ENCODE measurements at places on chromosomes 7 and 10.

DNA sequence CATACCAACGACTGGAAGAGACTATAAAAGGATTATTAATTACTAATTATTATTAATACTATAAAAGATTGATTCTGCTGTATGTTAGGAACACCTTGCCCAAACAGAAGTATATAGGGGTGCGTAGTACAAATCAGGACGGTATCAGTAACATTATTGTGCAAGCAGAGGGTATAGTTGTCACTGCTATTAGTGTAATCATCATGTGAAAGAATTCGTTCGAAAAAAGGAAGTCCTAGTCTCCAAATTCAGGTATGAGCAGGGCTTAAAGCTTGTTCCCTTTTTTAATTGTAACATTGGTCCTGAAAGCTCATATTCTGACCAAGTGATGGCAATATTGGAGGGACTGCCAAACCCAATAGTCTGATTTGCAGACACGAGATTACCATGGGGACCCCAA is 81.8 kb downstream of the THSD7A start:
- DNase-seq = no peak

DNA sequence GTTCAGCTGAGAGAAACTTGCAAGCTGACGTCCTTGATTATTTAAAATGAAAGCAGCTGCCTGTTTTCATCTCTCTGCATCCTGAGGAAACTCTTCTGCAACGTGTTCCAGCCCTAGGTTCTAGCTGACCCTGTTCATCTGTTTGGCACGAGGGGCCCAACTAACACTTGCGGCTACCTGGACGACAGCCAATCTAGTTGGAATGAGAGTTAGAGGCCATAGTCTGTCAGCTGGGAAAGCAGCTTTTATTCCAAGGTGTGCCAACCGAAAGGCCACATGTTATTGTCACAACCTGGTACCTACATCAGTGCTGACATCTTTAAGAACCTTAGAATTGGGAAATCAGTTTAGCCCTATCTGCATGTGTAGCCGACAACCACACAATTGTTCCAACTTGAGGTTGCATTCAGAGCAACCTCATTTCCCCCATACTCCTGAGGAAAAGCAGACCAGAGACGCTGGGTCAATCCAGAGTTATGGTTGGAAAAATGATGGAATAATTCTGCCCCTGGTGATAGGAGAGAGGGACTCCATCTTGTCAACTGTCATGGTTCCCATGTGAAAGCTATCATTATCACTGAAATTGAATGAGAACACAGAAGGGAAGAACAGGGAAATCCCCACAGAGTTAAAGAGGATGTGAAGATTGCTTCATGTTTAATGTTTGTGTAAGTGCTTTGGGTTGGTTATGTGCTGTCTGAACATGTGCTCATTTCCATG is 121.6 kb downstream of the EGFR start:
- DNase-seq = no peak

DNA sequence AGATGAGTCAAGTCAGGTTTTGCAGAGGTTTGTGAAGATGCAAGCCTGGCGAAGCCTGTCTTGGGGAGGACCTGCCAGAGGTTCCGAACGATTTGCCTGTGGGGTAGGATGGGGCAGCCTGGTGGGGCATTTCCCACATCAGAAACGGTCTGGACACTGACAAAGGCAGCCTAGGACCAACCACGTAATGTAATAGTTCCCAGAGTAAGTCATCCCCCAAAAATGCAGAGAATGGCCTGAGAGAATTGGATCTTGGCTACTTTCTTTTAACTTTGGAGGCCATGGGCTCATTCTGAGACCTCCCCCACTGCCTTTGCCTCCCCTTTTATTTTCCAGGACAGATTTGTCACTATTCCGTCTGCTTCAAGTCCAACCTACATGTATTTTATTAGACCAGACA is 168.9 kb upstream of the SH2B2 start:
- no peak for DNase-seq

- no peak for DNase-seq
Measured at GRCh38 chr10:131841661-131842139, 59.1 kb upstream of the PPP2R2D start.

DNA sequence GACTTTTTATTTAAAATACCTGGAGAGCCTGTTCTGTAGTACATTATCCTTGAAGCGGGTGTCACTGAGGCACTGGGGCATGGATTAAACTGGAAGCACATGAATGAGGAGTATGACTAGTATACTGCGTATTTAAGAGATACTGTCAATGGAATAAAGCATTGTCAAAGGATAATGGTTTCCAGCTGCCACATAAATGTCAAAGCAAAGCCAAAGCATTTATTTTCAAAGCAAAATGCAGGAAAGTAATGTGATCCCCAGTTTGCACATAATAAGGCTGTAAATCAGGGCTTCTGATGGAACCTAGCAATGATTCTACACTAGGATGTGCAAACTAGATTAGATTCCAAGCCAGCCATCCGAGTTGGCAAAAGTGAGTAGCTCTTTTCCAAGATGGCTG is 240.1 kb downstream of the POU6F2 start:
- DNase-seq = no peak

DNA sequence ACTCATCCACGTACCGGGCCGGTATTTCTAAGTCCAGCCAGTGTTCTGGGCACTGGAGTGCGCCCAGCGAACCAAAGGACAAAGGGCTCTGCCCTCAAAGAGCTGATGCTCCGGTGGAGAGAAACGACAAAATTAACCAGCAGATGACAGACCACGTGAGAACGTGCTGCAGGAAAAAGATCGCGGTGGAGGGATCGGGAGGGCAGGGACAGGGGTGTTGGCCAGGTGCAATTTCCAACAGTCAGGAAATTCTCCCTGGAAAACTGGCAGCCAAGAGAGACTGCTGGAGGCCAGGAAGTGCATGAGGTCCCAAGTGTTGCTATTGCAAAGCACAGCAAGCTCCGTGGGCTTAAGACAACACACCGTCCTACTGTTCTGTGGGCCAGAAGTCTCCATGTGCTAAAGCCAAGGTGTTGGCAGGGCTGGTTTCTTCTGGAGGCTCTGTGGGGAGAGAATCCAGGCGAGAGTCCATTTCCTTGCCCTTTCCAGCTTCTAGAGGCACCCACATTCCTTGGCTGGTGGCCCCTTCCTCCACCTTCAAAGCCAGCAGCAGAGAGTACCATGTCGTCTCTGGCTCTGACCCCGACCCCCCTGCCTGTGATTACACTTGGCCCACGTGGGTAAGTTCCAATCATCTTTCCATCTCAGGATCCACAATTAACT is 21.3 kb upstream of the AMZ1 start:
- no peak for DNase-seq

DNA sequence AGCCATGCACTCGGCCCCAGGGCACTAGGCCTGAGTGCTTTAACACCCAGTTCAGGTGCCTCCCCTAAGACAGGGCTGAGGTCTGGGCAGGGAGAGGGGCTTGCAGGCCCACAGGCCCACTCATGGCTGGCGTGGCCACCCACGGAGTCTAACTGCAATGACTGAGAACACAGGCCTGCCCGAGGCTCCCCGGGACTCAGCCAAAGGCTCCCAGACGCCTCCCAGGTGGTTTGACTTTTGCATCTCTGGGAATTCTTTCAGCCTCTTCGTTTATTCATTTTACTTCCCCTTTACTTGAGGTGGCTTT is 37.3 kb downstream of the PTPRN2 start:
- DNase-seq = no peak

GRCh38 chr10:29657719-29658274 is 23.0 kb upstream of the SVIL start:
- no peak for DNase-seq

- no peak for DNase-seq
Measured at GRCh38 chr7:107996072-107996882, 6.7 kb downstream of the LAMB1 start.

- DNase-seq = no peak
Measured at GRCh38 chr7:152760854-152761748, 1.5 kb downstream of the ACTR3B start.

DNA sequence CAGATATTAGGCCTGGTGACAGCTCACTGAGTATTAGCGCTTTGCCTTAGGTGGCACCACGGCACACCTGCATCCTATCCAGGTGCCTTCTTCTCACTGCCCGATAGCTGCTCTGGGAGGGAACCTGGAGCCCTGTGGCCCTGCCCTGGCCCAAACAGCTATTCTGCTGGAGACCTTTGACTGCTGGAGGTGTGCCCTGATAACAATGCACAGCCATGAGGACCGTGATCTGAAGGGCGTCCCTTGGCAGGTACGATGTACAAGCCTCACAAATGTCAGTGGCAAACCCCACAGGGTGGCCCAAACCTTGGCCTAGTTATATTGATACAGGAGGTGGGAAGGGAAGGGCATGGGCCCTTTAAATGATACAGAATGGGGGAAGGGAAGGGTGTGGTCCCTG is 259.5 kb downstream of the GRID1 start:
- no peak for DNase-seq

DNA sequence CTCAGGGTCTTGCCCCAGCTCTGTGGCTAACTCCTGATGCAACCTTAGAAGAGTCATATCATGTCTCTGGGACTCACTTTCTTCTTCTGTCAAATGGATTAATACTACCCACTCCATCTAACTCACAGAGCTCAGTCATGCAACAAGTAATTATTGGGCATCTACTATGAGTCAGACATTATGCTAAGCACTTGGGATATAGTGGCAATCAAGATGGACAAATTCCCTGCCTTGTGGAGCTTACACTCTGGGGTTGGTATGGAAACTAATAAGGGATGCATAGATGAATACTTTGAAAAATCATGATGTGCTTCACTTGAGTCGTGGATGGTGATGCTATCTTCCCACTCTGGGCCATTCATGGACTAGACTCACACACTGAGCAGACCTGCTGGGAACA is 88.9 kb downstream of the KCNMA1 start:
- no peak for DNase-seq

DNA sequence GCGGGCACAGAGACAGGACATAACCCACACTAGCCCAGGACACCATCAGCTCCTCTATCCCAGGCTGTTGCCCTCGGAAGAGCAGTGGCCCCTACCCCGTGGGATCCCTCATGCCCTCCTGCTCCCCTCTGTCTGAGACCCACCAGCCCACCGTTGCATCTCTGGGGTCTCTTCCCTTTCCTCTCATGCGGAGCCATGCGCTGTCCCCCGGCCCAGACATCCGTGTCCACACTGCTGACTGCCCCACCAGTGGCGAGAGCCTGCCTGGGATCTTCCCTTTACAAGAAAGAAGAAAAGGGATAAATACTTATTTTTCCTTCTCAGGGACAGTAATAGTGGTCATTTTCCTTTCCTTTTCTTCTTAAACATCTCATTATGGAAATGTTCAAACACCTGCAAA is 115.4 kb downstream of the WDR37 start:
- DNase-seq = no peak

- no peak for DNase-seq
Measured at GRCh38 chr10:21520949-21521348, 4.5 kb downstream of the SKIDA1 start.
